ENCODE measurements at places on chromosomes 16 and 17. TPM values are rescaled to one million over a fixed set of nuclear protein-coding genes. Genes with fewer than 3 reads are reported as not detected.

CREBBP gene
- total RNA-seq: 7.9 TPM

CCL4 gene
- total RNA-seq: not detected

DNA sequence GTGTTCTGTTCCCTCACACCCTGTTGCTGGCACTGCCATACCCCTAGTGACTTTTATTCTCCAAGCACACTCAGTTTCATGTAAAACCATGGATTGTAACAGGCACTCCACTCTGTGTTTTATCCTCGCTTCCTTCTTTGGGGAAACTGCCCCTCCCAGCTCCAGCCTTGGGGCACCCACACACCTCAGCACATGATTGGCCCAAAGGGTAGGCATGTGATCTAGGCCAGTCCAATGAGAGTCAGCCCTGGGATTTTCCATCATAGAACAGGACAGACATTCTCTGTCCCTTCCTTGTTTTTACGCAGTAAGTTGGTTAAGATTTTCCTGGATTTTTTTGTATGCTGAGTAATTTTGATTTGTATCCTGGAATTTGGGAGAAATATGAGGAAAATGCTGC, 115.4 kb downstream of the C16orf95 start:
- peak; percentile 49 for DNase-seq

DNA sequence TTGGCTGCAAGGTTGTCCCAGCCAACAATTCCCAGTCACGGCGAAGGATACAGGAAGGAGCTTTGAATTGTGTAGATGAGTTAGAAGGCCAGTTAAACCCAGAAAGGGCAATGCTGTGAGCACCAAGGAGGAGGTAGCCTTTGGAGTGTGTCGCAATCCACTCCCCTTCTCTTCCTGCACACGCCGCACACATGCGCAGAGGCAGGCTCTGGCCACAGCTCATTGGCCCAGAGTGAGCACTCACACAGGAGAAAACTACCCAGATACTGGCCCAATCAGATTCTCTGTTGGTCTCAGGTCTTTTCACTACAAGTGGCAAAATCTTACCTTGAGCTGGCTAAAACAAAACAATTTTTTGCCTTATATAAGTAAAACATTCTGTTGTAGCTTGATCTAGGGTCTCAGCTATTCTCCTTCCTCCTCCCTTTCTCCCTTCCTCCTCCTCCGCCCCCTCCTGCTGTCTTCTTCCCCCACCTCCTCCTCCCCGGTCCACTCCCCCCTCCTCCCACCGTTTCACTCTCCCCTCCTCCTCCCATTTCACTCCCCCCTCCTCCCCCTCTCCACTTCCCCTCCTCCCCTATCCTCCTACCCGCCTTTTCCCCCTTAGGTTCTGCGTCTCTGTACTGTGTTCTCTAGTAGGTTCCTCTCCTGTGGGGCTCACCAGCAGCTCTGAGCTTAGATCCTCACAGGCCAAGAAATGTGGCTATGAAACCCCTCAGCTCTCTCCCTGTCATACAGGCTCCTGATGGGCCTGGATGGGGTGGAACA, 344.9 kb downstream of the CPPED1 start:
- no peak for DNase-seq

- DNase-seq: peak; percentile 96
Observed at GRCh38 chr17:17710728-17711541, 29.7 kb downstream of the RAI1 start.

DNA sequence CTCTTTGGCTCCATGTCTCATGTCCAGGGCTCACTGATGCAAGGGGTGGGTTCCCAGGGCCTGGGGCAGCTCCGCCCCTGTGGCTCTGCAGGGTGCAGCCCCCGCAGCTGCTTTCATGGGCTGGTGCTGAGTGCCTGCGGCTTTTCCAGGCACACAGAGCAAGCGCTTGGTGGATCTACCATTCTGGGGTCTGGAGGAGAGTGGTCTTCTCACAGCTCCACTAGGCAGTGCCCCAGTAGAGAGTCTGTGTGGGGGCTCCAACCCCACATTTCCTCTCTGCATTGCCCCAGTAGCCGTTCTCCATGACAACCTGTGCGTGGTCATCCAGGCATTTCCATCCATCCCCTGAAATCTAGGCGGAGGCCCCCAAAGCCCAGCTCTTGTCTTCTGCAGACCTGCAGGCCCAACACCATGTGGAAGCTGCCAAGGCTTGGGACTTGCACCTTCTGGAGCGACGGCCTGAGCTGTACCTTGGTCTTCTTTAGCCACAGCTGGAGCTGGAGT, 5.2 kb downstream of the IL32 start:
- DNase-seq: no peak

DNA sequence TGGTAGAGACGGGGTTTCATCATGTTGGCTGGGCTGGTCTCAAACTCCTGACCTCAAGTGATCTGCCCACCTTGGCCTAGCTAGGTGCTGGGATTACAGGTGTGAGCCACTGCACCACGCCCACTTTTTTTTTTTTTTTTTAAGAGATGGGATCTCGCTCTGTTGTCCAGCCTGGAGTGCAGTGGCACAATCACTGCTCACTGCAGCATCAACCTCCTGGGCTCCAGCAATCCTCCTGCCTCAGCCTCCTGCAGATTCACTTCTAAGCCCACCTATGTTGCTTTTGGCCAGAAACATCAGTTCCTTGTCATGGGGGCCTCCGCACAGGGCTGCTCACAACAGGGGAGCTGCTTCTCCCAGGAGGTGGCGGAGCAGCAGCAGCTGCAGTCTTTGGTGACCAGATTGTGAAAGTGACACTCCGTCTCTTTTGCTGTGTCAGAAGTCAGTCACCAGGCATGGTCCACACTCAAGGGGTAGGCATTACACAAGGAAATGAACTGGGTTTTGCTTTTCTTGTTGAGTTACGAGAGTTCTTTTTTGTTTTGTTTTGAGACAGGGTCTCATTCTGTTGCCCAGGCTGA, 4.5 kb upstream of the NME4 start:
- DNase-seq: no peak
